ENCODE measurements at places on chromosomes 3 and 15.

DNA sequence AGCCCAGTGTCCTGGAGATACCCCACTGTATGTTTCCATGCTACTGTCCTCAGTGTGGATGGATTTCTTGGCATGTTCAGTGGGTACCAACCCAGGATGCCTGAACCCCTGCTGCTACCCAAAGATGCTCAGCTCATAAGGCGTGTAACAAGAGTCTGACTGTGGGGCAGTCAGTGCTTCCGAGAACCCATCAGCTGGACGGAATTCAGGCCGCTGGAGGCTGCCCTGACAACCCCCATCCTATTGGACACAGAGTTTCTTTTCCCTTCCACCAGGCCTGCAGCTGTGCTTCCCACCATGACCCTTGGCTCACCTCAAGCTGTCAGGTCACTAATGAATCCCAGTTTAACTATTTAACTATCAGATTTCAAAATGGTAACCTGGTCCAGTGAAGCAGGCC is 224.1 kb upstream of the FEZF2 start:
- no peak for DNase-seq

DNA sequence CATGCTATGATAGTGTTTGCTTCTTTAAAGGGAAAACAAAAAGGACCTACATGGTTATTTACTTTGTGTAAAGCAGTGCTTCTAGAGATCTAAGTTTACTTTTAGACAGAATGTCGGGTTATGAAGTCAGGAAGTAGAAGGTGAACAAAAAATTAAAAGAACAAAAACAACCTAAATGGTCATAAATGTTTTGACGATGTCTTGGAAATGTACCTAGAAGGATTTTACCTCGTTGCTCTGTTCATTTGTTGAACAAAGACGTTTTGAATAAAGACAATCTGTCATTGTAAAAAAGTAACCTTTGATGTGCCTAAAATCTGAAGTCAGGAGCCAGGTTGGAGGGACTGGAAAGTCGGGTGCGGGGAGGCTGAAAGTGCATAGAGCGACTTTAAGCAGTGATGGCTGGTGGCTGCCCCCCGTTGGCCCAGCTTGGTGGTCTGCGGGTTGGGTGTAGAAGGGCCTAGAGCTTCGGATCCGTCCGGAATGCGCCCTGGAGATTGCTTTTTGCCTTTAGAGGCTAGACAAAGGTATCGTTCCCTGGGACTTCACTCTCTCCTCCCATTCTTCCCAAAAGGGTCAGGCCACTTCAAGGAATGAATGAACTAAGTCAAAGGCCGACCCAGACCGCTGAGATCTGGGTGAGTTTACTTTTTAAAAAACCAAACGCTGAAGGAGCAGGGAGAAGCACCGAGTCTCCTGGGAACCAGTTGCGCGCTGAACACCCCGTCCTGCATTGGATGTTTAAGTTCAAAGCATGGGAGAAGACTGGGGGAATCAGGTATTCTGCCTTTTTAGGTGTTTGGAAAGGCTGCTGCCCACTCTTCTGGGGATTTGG is 2.1 kb downstream of the SOX14 start:
- no peak for DNase-seq

GRCh38 chr15:57387564-57388076 is 11.3 kb downstream of the CGNL1 start:
- DNase-seq = no peak

DNA sequence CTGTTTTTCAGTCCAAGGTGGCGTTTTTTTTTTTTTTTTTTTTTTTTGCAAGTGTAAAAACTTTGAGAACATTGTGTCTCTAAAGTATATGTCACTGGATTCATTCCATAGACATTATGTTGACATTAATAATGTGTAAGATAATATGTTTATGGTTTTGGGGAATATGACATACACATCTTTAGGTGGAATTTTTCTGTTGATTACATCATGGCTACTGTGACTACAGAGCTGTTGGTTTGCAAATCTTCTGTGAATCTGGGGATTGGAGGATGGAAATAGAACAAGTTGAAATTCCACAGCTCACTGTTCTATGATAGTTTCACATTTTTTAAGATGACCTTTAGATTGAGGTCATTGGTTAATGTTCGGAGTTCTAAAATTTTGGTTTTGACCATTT is 24.4 kb upstream of the PLSCR2 start:
- DNase-seq = no peak

DNA sequence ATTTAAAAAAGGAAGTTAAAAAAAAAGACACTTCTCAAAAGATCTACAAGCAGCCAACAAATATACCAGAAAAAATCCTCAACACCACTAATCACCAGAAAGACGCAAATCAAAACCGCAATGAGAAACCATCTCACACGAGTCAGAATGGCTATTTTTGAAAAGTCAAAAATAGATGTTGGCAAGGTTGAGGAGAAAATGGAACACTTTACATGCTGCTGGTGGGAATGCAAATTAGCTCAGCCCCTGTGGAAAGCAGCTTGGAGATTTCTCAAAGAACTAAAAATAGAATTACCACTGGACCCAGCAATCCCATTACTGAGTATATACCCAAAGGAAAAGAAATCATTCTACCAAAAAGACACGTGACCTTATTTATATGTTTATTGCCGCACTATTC is 574.7 kb upstream of the ADAMTS9 start:
- DNase-seq = no peak

DNA sequence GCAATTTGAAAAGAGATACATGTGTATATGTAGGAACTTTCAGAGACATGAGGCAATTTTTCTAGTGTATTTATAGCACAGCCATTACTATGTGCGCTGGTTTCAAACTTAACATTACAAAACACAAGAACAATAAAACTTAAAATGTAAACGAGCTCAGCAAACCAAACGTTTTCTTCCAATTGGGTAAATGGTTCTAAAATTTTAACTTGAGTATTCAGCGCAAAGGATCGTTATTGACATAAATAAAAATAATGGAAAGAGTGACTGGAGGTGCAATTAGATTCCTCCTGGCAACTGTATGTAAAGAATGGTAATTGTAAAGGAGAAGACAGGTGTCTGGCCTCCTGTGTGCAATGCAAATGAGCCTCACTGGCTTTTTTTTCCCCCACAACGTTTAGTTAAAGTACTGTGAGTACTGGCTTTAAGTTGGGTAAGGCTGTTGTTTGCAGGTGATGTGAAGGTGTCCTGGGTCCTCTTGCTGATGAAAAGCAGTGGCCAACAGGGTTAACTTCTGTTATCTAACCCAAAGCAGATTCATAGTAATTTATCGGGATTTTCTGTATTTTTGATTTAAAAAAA is 14.1 kb upstream of the GADL1 start:
- DNase-seq = no peak

DNA sequence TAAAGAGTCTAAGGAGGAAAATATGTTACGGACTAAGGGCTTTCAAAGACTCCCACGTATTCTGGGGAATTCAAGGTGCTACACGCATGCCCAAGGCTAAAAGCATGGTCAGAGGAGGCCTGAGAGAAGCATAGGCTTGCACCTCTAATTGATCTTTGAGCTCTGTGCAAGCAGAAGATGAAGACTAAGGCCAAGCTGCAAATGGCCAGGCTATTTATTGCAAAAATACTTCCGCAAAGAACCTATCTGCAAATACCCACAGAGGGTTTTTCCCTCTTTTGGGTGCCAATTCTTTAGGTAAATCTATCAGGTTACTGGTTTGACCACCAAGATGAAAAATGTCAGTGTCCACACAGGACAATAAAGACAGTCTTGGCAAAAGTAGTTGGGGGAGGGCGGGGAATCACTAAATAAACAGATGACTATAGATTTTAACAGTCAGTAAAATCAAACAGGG is 119.5 kb downstream of the STAG1 start:
- peak; percentile 43 for DNase-seq

- DNase-seq = no peak
Observed at GRCh38 chr3:117150628-117151027, 441.0 kb downstream of the TUSC7 start.

DNA sequence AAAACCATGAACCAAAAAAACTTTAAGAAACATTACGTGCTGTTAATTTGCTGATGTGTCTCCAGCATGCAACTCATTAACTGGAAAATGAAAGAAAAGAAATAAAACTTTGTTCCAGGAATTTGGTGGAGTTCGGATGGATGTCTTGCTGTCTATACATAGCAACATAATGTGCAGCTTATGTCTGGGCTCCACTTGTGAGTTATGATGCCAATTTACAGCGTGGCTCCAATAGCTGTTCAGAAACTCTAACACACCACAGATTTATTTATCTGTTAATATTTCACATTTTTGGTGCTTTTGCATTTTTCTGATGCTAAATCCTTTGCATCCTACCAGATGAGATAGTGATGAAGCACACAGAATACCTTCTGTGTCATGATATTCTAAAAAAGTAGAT is 45.1 kb downstream of the MAP4 start:
- no peak for DNase-seq

- no peak for DNase-seq
Observed at GRCh38 chr15:98202256-98202655, 241.8 kb downstream of the ARRDC4 start.

GRCh38 chr3:104429727-104430126 is 937.0 kb upstream of the ALCAM start:
- DNase-seq = no peak

DNA sequence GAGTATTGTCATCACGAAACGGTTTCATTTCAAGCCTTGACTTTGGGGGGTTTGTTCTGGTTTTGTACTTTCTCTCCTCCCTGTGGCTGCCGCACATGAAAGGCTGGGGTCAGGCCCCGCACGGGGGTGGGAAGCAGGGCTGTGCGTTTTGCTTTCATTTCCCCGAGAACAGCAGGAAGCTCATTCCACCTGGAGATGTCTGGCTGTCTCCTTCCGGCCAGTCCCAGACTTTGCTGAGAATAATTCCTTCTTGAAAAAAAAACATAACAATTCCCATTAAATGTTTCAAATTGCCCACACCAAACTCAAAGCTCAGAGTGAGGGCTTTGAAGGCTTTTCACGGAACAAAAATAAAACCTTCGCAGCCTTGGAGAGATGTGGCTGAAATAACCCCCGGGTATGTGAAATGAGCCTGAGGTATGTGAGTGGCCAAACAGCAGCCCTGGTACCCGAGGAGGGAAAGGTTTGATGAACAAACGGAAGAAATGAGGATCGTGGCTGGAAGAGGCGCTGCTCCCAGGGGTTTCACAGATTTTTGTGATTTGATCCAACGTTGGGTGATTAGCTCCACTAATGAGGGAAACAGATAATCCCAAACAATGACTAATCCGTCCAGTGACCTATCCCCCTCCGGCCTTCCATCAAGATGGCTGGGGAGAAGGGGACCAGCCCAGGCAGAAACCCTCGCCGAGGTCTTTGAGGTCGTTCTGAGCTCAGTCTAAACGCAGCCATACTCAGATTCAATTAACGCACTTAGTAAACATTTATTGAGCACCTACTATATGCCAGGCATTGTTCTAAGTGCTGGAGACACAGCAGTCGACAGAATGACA is 126.9 kb upstream of the MEF2A start:
- DNase-seq = no peak

DNA sequence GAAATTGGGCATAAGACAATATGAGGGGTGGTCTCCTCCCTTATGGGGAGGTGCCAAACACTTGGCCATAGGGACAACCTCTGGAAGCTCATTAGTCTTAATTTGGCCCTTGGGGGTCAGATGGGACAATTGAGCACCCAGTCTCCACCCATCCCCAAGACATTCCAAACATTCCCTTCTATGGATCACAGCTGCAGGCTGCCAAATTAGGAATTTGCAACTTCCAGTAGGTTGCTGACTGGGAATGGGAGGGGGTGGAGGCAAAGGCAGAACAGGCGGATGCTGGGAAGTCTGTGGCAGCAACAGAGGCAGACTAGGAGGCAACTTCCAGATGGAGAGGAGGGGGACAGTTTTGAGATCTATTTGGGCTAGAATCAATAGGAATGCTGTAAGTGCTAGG is 1.4 kb upstream of the PDHB start:
- DNase-seq = no peak

- no peak for DNase-seq
Observed at GRCh38 chr3:128328546-128329458, 137.9 kb downstream of the DNAJB8 start.

DNA sequence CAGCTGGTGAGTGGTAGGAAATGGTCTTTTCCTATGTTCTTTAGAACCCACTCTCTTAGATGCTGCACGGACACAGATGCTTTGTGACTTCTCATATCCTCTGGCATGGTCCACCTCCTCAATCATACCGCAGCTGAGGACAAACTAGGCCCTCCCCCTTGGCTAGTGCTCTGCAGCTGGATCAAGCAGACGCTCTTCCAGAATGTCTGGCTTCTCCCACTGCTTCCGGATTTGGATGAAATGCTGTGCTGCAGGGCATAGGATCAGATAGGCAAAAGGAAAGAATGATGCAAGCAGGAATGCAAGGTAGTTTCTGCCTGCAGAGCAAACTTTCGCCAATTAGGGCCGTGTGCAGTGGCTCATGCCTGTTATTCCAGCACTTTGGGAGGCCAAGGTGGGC is 75.7 kb upstream of the SLC4A7 start:
- peak; percentile 37 for DNase-seq

- no peak for DNase-seq
Observed at GRCh38 chr15:52112203-52112750, 298 bp downstream of the BCL2L10 start.

DNA sequence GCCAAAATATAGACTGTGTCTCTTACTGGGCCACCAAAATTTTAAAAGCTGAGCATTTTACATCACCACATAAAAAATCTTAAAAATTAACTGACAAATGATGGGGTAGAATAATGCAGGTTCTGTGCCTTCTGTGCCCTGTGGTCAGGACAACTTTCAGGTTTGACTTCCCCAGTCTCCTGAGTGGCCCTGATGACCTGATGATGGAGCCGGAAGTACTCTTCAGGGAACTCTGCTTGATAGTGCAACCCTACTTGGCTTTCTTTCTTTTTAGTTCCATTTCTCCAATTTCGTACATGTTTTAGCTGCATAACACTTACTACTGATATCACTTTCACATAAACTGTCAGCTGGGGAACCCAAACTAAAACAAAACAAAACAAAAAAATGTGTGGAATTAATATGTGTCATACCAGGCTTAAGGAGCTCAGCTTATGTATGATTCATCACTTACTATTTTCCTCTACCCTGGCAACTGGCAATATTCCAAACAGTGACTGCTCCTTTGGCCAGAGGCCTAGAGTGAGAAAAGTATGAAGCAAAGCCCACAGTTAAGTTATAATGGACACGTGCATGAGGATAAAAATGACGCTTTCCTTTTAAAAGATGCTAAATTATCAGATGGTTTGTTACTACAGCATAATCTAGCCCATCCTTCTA is 194.3 kb downstream of the BCHE start:
- peak; percentile 92 for DNase-seq

GRCh38 chr3:107128946-107129345 is 248.3 kb upstream of the CCDC54 start:
- DNase-seq = no peak

- DNase-seq = no peak
Observed at GRCh38 chr15:60593170-60593478, 114.2 kb upstream of the ICE2 start.

GRCh38 chr3:192830291-192831110 is 87.2 kb downstream of the MB21D2 start:
- no peak for DNase-seq
